ENCODE measurements at places on chromosomes 3 and 15.
A peak's percentile ranks its signal among the peaks of the same experiment; 100 is the strongest.

DNA sequence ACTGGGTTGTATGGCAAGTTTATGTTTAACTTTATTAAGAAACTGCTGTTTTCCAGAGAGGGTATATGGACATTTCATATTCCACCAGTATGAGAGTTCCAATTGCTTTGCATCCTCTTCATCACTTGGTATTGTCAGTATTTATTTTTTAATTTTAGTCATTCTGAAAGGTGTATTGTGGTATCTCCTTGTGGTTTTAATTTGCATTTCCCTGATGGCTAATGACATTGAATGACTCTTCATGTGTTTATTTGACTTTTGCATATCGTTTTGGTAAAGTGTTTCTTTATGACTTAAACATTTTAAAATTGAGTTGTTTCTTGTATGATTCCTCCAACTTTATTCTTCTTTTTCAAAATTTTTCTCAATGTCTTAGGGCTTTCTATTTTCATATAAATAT is 44.4 kb downstream of the IL1RAP start:
- DNase-seq = no peak

DNA sequence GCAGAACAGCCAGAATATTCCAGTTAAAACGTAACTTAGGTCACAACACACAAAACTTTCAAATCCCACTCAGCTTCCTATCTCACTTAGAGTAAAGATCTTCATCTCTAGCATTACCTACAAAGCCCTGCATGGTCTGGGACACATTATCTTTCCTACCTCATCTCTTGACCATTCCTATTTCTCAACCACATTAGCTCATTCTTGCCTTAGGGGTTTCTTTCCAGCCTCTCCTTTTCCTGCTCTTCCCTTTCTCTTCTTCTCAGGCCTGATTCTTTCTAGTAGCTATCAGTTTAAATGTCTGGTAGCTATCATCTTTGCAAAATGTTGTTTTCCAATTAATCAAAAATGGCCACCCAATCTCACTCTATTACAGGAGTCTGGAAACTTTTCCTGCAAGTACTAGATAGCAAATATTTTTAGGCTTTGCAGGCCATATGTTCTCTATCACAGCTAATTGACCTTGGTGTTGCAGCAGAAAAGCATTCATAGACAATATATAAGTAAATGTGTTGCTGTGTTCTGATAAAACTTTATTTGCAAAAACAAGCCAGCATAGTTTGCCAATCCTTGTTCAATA is 15.1 kb upstream of the CBLB start:
- DNase-seq = no peak

DNA sequence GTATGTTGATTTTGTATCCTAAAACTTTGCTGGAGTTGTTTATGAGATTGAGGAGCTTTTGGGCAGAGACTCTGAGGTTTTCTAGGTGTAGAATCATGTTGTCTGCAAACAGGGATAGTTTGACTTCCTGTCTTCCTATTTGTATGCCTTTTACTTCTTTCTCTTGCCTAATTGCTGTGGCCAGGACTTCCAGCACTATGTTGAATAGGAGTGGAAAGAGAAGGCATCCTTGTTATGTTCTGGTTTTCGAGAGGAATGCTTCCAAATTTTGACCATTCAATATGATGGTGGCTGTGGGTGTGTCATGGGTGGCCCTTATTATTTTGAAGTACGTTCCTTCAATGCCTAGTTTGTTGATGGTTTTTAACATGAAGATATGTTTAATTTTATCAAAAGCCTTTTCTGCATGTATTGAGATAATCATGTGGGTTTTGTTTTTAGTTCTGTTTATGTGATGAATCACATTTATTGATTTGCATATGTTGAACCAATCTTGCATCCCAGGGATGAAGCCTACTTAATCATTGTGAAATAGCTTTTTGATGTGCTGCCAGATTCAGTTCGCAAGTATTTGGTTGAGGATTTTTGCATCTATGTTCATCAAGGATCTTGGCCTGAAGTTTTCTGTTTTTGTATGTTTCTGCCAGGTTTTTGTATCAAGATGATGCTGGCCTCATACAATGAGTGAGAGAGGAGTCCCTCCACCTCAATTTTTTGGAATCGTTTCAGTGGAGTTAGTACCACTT is 188.1 kb downstream of the MINAR1 start:
- DNase-seq = no peak

DNA sequence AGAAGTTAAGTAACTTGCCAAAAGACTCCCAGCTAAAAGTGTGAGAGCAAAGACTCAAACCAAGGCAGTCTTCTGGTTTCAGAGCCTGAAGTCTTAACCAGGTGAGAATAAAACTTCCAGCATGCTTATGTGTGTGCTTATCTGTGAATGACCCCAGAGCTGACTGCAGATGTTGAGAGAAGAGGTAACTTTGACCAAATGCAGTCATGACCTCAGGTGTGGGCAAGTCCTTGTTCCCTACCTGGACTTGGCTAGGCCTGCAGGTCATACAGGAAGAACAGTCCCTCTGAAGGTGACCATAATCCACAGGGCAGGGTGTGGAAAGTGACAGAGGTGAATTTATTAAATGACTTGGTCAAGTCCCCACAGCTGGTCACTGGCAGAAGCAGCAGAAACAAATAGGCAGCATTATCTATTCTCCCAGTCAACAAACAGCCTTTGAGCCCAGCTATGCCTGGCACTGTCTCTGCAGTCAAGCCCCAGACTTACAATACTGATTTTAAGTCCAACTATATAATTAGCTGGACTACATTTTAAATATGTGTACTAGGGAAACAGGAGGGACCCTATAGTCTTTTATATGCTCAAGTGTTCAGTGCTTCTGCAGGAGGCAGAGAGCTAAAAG is 3.0 kb upstream of the CPEB1 start:
- DNase-seq = no peak

DNA sequence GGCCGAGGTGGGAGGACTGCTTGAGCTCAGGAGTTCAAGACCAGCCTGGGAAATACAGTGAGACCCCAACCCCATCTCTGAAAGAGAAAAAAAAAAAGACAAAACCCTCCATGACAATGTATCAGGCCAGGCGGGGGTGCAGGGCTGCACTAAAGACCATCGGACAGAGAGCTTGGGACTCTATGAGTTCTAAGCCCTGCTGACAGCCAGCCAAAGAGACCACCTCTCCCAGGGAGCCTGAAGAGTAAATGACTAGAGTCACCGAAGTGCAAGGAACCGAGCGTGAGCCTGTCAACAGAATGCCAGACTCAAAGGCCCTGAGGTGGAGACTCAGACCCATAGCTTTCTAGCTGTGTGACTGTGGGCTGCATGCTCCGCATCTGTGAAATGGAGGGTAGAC is 12.5 kb downstream of the POC1A start:
- no peak for DNase-seq

DNA sequence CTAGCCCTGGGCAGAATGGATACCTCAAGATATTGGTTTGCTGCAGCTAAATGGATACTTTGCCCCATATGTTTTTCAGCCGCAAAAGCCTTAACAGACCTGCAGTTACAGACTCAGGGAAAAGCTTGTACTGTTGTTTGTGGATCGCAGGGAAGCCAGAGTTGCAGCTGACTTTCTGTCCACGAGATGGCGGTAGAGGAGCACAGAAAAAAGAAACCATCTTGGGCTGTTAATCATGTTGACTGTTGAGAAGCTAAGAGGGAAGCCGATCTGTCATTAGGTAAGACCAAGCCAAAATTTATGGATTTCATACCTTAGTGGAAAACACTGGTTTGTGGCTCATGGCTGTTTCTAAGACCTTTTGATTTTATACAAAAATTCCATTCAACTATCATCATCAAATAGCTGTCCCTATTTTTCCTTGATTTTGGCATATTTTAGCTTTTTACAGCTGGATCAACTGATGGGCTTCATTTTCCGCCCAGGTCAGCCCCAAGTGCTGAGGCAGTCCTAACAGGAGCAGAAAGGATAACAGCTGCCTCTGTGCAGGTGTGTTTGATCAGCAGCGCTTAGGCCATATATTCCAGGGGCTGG is 205.7 kb upstream of the ZPLD1 start:
- DNase-seq = peak; percentile 51

GRCh38 chr3:32177702-32178198 is 60.7 kb upstream of the CMTM8 start:
- no peak for DNase-seq

DNA sequence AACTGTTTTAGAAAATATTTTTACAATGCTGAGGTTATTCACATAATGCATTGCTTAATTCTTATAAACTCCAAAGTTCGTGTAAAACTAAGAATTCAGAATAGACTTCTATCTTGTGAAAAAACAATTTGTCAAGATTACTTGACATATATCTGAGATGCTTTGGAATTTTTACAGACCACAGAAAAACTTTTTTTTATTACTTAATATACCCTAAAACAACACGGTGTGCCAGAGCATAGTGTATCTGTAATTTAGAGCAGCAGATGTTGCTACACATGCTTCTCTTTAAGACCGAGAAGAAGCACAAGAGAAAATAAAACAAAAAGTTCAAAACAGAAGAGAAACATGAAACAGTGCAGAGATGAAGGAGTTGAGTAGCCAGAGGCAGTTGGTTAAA is 26.4 kb downstream of the ASB7 start:
- no peak for DNase-seq

DNA sequence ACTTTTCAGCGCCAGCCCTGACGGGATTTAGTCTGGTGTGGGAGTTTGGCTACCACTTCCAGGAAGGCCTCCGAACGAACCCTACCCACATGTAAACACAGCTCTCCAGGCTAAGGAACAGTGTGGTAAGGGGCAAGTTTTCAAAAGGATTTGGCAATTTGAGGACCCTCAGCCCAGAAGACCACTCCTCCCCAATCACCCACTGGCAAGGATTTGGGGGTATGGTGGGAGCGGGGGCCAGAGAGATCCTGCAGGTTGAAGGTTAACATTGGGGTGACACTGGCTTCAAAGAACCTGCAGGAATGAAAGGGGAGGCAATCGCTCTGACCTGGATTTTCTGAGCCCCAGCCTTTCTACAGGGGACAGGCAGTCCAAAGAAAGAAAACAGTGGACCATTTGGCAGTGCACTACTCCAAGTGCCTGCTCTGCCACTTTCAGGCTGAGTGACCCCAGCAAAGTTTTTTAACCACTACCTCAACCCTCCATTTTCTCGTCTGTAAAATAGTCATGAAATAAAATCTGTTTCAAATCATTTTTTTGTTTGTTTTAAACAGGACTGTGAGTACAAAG is 34.5 kb downstream of the ZIC4 start:
- DNase-seq = no peak

DNA sequence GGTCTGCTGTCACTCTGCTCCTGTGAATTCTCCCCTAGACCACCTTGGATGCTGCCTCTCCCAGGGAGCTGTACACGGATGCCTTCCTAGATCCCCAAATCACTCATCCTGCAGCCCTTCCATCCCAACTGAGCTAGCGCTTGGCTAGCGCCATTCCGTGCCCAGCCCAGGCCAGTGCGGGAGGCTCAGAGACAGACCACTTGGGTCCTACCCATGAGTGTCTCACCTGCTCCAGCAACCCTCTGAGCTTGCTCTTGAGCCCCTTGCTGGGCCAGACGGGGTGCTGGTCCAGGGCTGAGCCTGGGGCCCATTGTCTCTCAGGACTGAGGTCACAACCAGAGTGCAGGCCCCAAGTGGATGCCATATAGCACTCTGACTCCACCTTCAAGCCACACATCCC is 17.7 kb downstream of the SH2D7 start:
- no peak for DNase-seq

GRCh38 chr3:179244878-179245277 is 6.0 kb downstream of the KCNMB3 start:
- no peak for DNase-seq

GRCh38 chr3:45350680-45351079 is 37.7 kb upstream of the LARS2 start:
- no peak for DNase-seq

DNA sequence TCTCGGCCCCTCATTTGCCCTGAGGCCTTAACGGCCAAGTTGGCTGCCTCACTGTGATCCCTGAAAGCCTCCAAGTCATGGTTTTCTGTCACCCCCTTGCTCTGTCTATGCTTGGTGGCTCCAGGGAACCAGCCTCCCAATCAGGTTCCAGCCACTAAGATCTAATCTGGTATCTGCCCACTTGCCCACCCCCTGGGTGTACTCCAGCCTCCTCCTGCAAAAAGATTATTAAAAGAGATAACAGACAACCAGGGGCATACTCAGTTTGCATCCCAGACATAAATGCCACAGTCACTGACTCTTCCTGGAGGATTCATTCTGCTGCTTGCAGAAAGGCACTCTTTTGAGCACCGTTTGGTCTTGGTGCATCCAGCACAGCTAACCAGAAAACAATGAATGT is 103.9 kb downstream of the NTRK3 start:
- DNase-seq = no peak

- no peak for DNase-seq
These were observed 71.5 kb downstream of the SSR3 start for GRCh38 chr3:156483426-156483825.

DNA sequence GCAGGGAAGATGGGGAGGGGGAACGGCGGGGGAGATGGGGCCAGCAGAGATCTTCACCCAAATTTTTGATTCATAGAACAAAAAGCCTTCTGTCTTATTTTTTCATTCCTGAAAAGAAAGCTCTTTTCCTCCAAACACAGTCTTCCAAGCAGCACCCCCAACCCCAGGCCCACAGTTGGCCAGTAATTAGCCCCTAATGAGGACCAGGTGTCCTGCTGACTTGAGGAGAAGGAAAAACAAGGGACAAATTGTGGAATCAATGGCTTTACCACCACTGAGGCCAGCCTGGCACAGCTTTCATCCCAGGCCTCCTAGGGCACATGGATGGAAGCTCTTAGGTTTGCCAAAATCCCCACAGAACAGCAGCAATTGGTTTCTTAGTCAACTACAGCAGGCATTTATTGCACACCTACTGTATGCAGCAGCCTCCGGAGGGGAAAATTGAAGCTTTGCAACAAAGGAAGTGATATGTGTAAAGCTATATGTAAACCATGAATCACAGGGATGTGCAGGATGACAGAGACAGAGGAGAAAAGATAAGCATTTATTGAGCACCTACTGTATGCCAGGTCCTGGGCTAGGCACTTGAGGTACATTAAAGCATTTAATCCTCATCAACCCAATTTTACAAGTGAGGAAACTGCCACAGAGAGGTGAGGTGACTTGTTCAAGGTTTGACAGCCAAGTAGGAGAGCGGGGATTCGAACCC is 199.5 kb downstream of the TBC1D2B start:
- DNase-seq = no peak

GRCh38 chr3:39548282-39548681 is 80.8 kb downstream of the MOBP start:
- no peak for DNase-seq

DNA sequence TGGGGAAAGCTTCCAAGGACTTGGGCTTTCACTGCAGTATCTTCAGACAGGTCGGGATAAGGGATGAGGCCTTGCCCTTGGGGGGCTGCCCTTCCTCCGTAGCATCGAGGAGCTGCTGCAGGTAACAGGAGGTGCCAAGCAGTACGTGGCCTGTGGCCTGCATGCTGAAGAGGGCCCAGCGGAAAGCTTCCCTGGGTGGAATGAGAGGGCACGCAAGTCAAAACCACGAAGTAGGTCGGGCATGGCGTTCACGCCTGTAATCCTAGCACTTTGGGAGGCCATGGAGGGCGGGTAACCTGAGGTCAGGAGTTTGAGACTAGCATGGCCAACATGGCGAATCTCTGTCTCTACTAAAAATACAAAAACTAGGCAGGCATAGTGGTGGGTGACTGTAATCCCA is 12.9 kb downstream of the CIDEC start:
- no peak for DNase-seq
